Natural killer cell (primary cell): ENCODE measurements at places on chromosomes 16 and 17. TPM values are rescaled to one million over a fixed set of nuclear protein-coding genes. Genes with fewer than 3 reads are reported as not detected.

- H3K4me1 ChIP-seq = no peaks in the 10 kb centered on the region
- H3K4me3 ChIP-seq = no peak overlapping the region
- no peak overlapping the region for H3K27ac ChIP-seq
- no peak for DNase-seq
- no peaks in the 10 kb centered on the region for H3K27me3 ChIP-seq
Observed at GRCh38 chr16:8323153-8323552, 267.2 kb downstream of the TMEM114 start.

DNA sequence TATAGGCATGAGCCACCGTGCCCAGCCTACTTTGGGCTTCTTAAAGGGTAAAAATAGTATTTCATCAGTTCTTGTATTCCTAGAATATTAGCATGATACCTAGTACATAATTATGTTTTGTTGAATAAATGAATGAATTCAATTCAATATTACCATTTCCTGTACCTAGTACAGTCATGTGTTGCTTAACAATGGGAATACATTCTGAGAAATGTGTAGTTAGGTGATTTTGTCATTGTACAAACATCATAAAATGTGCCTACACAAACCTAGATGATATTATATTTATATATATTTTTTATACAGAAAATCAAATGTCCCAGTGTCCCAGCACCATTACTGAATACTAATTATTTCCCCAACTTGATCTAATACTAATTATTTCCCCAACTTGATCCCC is 85.6 kb upstream of the HAS3 start:
- no peaks in the 10 kb centered on the region for H3K27me3 ChIP-seq
- no peak for DNase-seq
- H3K36me3 ChIP-seq = peaks cover 4% of the 10 kb centered on the region
- no peak overlapping the region for H3K27ac ChIP-seq

The RMI2 gene
- 0.93 TPM for total RNA-seq

The TEKT5 gene
- not detected for total RNA-seq

The RNF135 gene
- total RNA-seq = 11.7 TPM

The GP2 gene
- not detected for total RNA-seq

DNA sequence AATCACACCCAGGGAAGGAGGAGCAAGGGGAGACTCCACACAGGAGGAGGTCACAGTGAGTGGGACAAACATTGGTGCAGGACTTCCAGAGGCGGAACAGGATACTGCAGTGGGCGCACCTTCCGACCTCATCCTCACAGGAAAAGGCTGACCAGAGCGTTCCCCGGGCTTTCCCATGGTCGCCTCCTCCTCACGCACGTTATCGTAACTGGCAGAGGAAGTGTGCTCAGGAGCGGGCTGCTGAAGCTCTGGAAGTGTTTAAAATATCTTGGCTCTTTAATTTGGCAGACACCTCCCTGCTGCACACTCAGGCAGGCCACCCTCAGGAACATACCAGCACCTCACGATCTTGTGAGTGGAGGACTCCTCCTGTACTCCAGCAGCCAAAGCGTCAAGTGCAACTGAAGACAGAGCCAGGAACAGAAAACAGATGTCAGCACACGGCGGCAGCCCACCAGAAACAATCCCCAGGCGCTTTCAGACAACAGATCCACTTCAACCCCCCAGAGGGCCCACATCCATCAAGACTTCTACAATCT is 17.5 kb downstream of the FANCA start:
- no peaks in the 10 kb centered on the region for H3K27me3 ChIP-seq
- no peak overlapping the region for H3K27ac ChIP-seq
- H3K4me3 ChIP-seq = no peak overlapping the region
- peaks cover 2% of the 10 kb centered on the region for H3K36me3 ChIP-seq

GRCh38 chr16:50457423-50457822 is 88.6 kb upstream of the BRD7 start:
- no peaks in the 10 kb centered on the region for H3K27me3 ChIP-seq
- DNase-seq = no peak
- H3K27ac ChIP-seq = no peak overlapping the region
- no peaks in the 10 kb centered on the region for H3K4me1 ChIP-seq
- H3K4me3 ChIP-seq = no peak overlapping the region

DNA sequence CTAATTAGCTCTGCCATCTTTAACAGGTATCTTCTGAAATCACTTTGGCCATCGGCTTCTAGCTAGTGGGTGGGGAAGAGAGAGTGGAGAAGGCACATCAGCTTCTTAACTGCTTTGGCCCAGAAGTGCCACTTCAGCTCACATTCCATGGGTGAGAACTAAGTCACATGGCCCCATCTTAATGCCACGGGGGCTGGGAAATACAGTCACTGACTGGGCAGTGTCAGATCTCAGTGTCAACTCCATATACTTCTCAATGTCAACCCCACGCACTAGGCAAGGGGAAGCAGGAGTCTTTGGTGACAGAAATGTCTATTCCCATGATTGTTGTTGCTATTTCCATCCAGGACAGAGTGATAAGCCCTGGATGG is 29.4 kb downstream of the CCR7 start:
- peaks cover 90% of the 10 kb centered on the region for H3K4me1 ChIP-seq
- no peaks in the 10 kb centered on the region for H3K27me3 ChIP-seq
- H3K4me3 ChIP-seq = no peak overlapping the region
- no peaks in the 10 kb centered on the region for H3K36me3 ChIP-seq

The CASKIN2 gene
- total RNA-seq = 0.49 TPM

GRCh38 chr17:15444805-15445204 is 22.6 kb downstream of the CDRT4 start:
- no peak overlapping the region for H3K4me3 ChIP-seq
- H3K27ac ChIP-seq = no peak overlapping the region
- no peak for DNase-seq
- H3K36me3 ChIP-seq = no peaks in the 10 kb centered on the region

DNA sequence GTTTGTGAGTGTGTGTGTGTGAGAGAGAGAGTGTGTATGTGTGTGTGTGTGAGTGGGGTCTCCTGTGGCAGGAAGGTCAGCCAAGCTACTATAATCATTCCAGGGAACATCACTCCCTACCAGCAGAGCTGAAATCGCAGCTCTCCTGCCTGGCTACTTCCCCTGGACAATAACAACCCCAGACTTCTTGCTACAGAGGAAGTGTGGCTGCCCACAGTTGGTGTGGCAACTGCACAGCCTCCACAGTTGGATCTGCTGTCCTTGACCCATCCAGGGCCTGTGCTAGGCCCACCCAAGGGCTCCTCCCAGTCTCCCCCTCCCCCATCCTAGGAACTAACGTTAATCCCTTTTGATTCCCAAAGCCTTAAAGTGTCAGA is 1.5 kb downstream of the SLC13A5 start:
- H3K4me1 ChIP-seq = peaks cover 21% of the 10 kb centered on the region
- H3K27ac ChIP-seq = no peak overlapping the region
- DNase-seq = no peak
- peaks cover 13% of the 10 kb centered on the region for H3K27me3 ChIP-seq
- no peaks in the 10 kb centered on the region for H3K36me3 ChIP-seq
- H3K4me3 ChIP-seq = no peak overlapping the region
